Skin of body (tissue), 3 donors: ENCODE measurements at places on chromosomes 5 and 9. TPM values are rescaled to one million over a fixed set of nuclear protein-coding genes. Genes with fewer than 3 reads are reported as not detected.

PDLIM4 gene
- 20.6 TPM for total RNA-seq

DNA sequence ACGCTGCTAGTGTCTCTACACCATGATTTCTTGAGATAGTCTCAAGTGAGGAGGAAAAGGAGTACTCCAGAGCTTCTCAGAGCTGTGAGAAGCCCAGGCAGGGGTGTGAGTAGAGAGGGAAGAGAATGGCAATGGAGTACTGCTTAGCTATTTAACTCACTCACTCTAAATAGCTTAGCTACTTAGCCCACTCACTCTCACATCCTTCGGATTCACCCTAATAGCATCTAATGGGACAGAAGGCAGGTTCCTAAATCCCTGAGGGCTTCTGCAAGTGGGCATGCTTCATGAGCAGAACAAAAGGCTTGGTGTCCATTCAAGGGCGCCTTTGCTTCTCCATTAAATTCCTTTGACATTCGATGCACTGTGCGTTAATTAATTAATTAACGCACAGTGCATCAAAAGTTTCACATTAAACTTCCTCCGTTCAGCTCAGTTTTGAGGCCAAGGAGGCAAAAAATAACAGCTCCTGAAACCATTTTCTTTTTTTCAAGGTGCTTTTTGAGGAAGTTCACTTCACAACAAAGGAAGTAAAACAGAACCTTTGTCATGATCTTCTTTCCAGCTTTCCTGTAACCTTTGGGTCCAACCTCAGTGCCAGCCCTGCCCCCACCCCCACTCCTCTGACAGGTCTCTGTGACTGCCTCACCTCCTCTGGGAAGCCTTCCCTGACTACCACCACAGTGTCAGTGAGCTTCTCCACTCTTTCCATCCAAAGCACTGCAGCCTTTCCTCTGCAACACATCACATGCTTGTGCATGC lies 294.0 kb downstream of the SEC61B start:
- no peak for DNase-seq

GRCh38 chr5:54680998-54681397 lies 163.4 kb downstream of the SNX18 start:
- DNase-seq = peak; percentile 67

GRCh38 chr9:135840107-135840506 lies 67.2 kb downstream of the CAMSAP1 start:
- no peak for DNase-seq

MED27 gene
- 10.9 TPM for total RNA-seq

- no peak for DNase-seq
These were observed 29.0 kb upstream of the MYORG start for GRCh38 chr9:34405719-34406118.

DNA sequence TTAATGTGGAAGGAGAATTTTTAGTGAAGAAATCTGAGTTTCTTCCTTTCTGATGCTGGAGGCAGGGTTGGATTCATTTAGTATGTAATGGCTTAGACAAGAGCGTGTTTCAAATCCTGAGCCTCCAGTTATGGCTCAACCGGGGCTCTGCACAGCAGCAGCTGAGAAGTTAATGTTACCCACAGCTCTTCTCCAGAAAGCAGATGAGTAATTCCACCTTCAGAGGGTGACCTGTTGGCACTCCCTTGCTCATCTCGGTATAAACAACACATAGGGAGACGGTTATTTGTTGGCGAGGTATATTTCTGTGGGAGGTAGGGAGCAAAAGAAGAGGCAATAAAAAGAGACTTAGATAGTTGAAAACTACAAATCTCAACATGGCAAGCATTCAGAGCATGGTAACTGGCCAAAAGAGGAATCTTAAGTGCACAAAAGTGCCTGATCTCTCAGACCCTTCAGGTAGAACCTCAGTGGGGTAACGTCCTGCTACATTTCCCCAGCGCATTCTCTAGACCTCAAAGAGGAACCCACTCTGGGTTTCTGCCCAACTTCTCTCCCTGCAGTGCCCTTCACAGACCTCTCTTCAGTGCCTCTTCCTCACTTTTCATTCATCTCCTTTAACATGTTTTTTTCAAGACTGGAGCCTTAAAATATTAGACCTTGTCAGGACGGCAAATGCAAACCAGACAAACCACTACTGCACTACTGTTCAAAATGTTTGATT lies 417.5 kb upstream of the ADAMTSL1 start:
- DNase-seq = no peak

DNA sequence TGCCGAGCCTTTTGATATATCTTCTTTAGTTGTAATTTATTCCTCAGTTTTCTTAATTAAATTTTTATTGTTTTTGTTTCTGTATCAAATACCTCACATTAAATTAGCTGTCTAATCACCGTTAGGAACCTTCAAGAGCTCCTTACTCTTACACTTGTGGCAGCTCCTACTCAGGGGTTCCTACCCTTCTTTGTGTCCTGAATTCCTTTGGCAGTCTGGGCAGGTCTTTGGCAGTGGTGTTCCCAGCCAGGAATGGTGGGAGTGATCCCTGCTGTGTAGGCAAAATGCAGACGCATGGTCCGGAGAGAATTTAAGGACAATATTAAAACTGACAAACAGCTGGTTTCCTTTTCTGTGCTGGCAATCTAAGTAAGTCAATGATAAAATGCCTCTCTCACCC lies 41.8 kb downstream of the MAST4 start:
- no peak for DNase-seq

GRCh38 chr5:20050262-20050661 lies 62.3 kb upstream of the CDH18 start:
- DNase-seq = no peak

DNA sequence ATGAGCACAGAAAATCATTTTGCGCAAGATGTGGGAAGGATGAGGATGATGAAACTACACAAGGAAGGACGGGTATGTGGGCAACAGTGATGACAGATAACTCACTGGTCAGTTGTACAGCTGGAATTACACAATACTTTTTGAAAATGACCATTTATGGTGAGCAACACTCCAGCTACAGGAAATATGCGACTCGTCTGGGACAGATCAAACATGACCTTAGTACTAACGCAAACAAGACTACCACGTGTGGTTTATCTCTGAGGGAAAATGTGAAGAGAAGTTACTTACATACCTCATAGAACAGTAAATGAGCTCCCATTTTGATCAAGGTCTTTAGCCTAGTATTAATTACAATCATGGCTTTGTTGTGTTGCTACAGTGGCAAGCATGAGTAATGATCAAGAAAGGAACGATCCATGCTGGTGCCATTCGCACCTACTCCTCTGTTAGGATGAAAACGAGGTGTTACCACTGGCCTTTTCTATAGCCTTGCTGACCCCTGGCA lies 456.9 kb downstream of the BNC2 start:
- no peak for DNase-seq
